Stimulated activated CD4-positive, alpha-beta T cell treated with anti-CD3 and anti-CD28 coated beads, Interleukin-15, amount 100 ng/mL, for 1 hour (primary cell): ENCODE measurements at places on chromosomes 5 and 9.

GRCh38 chr5:33968211-33969005, 16.1 kb downstream of the SLC45A2 start:
- no peak for DNase-seq

DNA sequence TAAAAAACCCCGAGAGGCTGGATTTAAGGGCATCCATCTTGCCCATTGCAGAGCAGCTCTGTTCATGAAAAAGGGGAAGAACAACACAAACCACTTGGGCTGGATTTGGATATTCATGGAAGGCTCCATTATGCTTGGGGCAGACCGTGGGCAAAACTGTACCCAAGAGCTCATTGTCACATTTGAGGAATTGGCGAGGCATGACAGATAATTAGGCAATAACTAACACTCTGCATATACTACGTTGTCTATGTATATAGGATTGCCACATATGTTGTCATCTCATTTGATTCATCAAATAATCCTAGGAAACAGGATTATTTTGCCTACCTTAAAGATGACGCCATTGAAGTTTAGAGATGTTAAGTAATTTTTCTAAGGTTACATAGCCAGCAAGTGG, 255.4 kb downstream of the SMARCA2 start:
- DNase-seq: no peak

GRCh38 chr5:141351591-141351990, 1.7 kb downstream of the PCDHGB1 start:
- DNase-seq: no peak

GRCh38 chr9:75505654-75506053, 384.8 kb upstream of the PCSK5 start:
- DNase-seq: no peak

DNA sequence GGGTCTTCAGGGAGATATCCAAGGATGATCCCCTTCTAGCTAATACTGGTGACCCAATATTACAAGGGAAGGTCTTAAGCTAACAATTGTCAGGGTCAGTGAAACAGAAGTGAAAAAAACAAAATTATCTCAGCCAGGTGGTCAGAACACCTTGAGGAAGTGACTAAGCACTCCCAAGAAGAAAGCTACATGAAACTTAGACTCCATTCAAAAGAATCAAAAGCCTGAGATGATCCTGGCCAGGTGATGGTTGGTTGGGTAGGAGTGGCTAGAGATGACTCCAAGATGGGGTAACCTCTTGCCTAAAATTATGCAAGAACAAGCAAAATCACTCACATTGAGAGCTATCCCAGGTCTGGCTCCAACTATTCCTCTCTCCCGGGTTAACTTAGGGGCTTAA, 5.4 kb downstream of the VCP start:
- DNase-seq: no peak

- no peak for DNase-seq
These were observed 91.5 kb downstream of the APBA1 start for GRCh38 chr9:69580582-69581214.
